Stimulated activated CD8-positive, alpha-beta memory T cell treated with anti-CD3 and anti-CD28 coated beads, Interleukin-15, amount 100 ng/mL, for 24 hours (primary cell): ENCODE measurements at places on chromosomes 2 and 18.

GRCh38 chr18:7808992-7809391 is 241.9 kb downstream of the PTPRM start:
- DNase-seq, result no peak

DNA sequence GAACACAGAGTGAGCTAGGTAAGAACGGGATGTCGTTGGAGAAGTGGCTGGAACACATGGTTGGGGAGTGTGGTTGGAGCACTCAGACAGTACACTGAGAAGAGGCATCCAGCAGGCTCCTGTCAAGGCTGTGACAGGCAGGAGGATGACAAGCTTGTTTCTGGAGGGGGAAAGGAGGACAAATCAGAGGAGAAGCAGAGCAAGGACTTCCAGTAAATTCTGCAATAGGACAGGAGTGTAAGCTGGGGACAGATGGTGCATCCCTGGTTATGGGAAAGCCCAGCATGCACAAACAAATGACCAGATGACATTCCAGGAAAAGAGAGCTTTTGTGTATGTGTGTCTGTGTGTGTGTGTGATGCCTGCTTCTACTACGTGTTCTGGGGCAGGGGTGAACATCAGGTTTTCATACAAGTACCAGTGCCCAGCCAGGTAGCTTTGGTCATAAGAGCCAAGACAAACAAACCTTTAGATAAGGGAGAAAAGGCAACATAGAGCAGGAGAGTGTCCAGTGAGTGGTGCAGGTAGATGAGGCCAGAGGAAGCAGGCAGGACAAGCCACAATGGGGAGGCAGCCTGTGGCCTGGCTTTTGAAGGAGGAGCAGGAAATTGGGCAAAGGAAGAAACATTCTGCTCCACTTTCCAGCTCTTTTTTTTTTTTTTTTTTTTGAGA is 32.1 kb upstream of the MAPK4 start:
- no peak for DNase-seq

- no peak for DNase-seq
Observed at GRCh38 chr18:7924616-7925015, 357.5 kb downstream of the PTPRM start.

DNA sequence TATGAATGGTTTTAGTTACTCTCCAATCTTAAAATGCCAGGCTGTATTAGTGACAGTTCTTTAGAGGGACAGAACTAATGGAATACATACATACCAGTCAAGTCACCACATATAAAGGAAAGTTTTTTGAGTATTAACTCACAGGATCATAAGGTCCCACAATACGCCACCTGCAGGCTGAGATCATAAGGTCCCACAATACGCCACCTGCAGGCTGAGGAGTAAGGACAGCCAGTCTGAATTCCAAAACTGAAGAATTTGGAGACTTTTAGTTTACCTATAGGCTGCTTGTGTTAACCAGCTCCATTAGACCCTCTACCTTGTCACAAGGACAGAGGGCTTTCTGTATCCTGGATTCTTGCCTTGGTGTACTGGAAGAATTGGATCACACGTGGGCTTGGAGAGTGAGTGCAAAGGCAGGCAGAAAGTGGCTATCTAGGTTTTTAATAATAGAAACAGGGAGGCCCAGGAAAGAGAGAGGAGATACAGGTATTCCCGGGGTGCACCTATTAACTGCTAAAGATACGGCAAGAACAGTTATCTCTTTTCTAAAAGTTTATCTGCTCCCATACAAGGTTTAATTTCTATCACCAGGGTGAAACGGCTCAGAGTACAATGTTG is 234.9 kb upstream of the CYRIA start:
- no peak for DNase-seq

DNA sequence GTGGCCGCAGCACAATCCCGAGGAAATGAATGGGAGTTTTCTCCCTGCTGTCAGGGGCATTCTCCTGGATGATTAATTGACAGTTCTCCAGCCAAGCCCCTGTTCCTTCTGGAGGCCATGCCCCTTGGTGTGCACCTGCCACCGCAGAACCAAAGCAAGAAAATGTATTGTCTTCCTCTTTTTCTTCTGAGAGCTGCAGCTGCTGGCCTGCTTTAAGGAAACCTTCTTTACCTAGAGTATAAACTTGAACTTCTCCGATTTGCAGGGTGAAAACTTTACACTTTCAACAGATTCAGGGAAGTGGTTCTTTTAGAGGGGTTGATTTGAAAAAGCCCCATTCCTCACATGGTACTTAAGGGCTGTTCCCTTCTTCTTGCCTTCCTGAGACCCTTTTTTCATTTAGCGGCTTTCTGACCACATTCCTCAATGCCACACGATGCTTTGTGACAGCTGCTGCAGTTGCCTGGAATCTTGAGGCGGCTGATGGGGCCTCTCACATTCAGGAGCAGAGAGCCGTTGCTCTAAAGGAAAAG is 402.8 kb downstream of the TXNL1 start:
- DNase-seq, result no peak

GRCh38 chr2:204722691-204723090 is 177.4 kb downstream of the PARD3B start:
- DNase-seq, result no peak
